Kidney glomerular epithelial cell (primary cell): ENCODE measurements at places on chromosomes 4 and X.

DNA sequence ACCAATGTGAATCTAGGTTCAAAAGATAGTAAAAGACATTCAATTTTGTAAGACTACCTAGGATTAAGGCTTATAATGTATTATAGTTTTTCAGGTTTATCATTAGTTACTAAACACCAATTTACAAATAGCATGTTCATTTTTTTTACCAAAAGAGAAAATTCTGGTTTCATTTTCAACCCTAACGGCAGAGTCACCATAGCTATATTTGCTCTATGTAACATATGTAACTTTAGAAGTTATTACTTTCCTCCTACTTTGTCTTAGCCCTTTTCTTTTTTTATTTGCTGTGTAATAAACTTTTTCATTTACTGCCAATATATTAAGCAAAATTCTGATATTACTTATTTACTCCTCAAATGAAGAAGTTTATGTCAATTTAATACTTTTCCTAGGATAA, 639.6 kb downstream of the ARAP2 start:
- DNase-seq: no peak

DNA sequence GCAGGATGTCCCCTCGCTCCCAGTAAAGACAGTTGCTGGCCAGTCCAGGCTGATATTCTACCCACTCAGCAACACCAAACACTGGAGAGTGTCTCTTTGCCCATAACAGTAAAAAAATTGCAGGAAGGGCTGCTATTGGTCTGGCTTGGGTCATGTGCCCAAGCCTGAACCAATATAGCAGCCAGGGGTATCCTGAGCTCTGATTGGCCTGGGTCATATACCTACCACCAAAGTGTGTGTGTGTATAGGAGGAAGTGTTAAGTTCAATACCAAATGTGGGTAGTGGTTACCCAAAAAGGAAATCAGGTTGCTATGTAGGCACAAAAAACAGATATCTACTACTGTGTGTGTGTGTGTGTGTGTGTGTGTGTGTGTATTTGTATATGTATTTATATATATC, 373.2 kb downstream of the BCOR start:
- no peak for DNase-seq

DNA sequence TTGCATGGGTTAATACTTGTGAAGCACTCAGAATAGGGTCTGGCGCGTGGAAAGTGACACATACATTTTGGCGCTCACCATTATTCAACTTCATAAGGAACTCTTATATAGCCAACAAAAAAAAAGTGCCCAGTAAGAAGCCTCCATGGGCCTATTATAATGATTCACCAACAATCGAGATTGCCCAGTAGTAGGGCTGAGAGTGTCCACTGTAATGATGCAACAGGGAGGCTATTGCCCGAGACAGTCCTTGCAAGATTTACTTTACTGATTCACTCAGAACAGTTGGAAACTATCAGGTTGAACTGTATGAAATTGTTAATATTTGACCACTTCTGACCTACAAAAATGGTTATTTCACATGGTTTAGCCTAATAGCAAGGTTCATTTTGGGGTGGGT, 86.0 kb downstream of the PJA1 start:
- DNase-seq: no peak

DNA sequence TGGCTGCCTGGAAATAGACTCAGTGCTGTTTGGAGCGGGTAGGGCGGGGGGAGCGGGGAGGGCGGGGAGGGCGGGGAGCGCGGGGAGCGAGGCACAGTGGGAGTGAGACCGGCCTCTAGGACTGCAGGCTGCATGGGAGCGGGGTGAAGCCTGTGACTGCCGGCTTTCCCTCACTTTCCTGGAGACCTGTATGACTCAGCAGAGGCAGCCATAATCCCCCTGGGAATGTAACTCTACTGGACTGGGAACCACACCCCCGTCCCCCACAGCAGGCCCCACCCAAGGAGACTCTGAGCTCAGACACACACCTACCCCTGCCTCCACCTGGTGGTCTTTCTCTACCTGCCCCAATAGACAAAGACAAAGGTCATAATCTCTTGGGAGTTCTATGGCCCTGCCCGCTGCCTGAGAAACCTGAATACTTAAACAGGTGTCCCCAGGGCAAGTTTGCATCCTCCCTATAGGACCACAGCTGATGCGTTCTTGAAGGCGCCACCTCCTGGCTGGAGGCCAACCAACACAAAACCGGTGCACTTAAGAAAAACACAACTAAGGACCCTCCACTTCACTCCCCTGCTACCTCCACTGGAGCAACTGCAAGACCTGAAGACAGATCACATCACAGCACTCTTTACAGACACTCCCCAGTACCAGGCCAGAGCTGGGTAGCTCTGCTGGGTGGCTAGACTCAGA, 18.0 kb downstream of the HDAC8 start:
- DNase-seq: no peak

GRCh38 chr4:144451766-144452450, 194.0 kb upstream of the HHIP start:
- no peak for DNase-seq

DNA sequence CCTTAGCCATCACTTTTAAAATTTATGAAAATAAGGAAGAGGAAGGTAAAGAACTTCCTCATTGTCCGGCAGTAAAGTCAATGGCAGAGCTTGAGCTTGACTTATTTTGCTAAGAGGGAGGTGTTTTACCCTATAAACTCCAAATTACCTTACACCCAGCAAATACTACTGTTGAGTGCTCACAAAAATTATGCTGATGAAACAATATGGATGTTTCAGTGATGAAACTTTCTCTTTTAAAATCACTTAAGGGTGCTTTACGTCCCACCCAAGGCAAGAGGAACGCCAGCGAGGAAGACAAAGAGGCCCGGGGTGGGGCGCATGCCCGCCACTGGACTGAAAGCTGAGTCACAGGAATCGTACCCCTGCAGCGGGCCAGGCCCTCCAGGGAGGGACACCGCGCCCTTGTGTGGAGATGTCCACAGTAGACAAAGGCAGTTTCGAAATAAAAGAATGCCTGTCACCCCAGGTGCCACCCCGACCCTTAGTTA, 560 bp upstream of the TMSB4X start:
- no peak for DNase-seq

DNA sequence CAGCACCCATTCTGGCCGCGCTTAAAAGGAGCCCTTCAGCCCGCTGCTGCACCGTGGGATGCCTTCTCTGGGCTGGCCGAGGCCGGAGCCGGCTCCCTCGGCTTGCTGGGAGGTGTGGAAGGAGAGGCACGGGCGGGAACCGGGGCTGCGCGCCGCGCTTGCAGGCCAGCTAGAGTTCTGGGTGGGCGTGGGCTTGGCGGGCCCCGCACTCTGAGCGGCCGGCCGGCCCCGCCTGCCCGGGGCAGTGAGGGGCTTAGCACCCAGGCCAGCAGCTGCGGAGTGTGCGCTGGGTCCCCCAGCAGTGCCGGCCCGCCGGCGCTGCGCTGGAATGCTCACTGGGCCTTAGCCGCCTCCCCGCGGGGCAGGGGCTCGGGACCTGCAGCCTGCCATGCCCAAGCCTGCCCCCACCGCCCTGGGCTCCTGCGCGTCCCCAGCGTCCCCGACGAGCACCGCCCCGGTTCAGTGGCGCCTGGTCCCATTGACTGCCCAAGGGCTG, 111.3 kb downstream of the PCDH18 start:
- DNase-seq: no peak

GRCh38 chr4:71377561-71377960, 38.7 kb downstream of the SLC4A4 start:
- DNase-seq: peak; percentile 69

GRCh38 chrX:97849951-97850350, 966.2 kb downstream of the RPA4 start:
- DNase-seq: no peak

DNA sequence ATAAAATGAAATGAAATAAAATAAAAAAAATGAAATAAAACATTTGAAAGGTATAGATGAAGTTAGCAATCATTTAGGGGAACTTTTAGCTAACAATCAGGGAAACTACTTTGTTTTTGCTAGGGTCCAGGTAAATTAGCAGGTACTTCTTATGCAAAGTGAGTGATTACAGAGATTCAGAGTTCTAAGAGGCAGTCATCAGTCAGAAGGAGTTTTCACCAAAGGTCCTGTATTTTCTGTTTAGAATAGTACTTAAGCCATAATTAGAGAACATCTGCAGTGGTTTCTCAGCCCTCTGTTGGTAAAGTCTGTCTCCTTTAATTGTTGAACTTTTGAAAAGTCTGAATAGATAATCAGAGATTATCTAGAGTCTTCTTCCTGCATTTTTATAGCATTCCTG, 50.6 kb downstream of the STIM2 start:
- no peak for DNase-seq

GRCh38 chr4:51942108-51942832, 77.9 kb downstream of the LRRC66 start:
- peak; percentile 58 for DNase-seq

DNA sequence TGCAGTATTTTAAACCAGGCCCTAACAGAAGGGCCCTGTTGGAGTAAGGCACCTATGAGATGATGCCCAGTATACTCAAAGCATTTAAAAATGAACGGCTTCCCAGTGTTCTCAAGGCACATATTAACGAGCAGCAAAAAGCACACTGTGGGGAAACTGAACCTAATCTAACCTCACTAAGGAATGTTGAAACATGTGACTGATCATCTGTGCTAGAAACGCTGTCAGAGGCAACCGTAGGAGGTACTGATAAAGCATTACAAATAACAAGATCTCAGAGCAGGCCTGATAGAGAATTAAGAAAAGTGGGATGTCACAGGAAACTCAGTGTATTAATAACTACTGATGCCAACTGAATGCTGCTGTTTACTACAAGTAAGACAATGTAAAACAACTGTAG, 24.0 kb downstream of the ASB9 start:
- peak; percentile 38 for DNase-seq

GRCh38 chrX:100090931-100091330, 319.1 kb downstream of the PCDH19 start:
- DNase-seq: no peak

GRCh38 chr4:7055111-7055989, 12.2 kb downstream of the TADA2B start:
- no peak for DNase-seq

DNA sequence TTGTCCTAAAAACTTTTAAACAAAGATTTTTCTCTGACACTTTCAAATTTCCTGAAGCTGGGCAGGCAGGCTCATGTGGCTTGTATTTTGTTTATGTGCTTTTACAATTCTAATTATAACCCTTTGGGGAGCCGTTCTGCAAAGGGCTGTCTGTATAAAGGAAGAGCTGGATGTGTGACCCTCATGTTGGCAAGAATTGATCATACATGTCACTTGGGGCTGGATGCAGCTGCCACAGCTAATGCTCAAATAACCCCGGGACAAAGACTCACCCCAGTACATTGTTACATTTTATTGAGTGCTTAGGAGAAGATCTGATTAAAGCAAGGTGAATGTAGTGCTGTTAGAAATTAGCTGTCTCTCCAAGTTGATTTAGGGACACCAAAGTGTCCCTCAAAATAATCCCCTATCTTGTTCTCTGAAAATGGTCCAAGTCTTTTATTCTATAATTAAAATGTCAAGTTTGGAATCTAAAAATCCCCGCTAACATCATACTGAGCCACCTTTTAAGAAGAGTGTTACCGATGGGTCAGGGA, 13.0 kb upstream of the DAPP1 start:
- DNase-seq: no peak

DNA sequence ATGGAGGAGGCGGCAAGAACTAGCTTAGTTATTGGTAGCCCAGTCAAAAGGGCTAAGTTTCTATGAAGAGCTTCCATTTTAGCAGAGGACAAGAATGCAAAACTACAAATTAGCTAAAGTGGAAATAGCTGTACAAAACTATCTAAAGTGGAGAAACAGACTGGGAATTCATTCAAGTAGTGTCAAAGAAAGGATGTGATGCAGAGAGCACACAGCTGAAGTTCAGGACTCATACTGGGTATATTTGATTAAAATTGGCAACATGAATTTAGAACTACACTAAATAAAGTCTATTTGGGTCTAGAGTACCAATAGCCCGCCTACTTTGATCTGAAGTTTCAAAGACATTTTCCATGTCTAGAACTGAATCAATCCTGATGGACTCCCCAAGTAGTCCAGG, 33.1 kb upstream of the GNRHR start:
- DNase-seq: no peak

GRCh38 chrX:80306007-80306406, 114.2 kb upstream of the TENT5D start:
- DNase-seq: no peak

GRCh38 chr4:5421416-5421815, 286.9 kb downstream of the EVC2 start:
- DNase-seq: no peak

DNA sequence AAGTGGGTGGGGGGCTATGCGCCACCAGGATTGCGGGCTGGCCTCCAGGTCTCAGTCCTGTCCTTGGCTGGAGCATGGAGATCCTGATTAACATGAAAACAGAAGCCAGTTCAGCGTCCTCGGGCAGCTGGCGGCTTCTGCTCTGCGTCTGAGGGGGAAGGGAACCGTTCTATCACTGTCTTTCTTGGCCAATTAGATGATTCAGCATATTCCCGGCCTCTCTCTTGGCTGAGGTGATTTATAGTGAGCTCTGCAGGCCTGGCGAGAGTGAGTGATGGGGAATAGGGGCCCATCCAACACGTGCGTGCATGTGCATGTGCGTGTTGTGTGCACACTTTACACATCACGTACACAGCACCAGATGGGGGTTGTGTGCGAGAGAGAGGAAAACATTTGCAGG, 145.8 kb upstream of the ATP6AP2 start:
- no peak for DNase-seq

DNA sequence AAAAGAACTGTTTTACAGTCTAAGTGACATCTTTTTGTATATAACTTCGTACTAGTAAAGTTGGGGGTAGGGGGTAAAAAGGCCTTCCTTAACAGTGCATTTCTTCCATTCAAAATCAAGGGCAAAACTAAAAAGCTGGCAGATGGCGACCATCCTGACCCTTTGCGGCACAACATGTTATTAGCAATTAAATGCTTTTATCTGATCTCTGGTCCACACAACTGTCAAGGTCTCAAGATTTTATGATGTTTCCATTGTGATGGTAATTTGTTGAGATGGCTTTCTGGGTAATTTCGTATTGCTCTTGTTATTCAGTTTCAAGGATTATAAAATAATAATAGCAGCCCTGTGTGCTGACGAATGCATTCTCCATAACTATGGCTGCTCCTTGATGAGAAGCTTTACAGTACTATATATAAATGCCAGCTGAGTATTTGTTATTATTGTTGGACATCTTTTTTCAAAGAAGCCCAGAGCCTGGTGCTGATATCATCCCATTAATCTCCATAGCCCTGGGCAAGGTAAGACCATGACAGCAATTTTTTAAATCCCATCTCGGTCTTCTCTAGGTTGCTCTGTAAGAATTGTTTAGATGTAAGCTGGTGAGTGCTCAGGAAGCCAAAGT, 89.5 kb downstream of the CBR4 start:
- DNase-seq: no peak

DNA sequence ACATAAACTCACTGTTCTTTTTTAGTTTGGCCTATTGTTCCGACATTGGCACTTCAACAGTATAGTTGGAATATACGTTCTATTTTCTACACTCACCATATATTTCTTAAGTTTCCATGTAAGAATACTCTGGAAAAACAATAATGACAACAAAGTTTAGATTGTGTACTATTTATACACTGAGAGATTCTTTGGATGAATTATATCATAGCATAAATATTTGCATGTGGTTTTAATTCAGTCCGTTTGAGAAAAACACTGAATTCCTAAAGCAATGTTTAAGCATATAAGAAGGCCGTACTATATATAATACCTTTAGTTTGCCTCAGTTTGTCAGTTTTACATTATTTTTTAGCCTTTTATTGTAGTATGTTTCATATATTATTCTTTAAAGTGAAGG, 82.4 kb downstream of the RAP1GDS1 start:
- no peak for DNase-seq

GRCh38 chr4:89134775-89135319, 23.5 kb downstream of the TIGD2 start:
- peak; percentile 24 for DNase-seq

- DNase-seq: no peak
Measured at GRCh38 chr4:185786422-185786821, 25.6 kb downstream of the SORBS2 start.
